CD4-positive, alpha-beta T cell treated with Interleukin-17A for 1 hour (primary cell): ENCODE measurements at places on chromosomes 7 and 10.

DNA sequence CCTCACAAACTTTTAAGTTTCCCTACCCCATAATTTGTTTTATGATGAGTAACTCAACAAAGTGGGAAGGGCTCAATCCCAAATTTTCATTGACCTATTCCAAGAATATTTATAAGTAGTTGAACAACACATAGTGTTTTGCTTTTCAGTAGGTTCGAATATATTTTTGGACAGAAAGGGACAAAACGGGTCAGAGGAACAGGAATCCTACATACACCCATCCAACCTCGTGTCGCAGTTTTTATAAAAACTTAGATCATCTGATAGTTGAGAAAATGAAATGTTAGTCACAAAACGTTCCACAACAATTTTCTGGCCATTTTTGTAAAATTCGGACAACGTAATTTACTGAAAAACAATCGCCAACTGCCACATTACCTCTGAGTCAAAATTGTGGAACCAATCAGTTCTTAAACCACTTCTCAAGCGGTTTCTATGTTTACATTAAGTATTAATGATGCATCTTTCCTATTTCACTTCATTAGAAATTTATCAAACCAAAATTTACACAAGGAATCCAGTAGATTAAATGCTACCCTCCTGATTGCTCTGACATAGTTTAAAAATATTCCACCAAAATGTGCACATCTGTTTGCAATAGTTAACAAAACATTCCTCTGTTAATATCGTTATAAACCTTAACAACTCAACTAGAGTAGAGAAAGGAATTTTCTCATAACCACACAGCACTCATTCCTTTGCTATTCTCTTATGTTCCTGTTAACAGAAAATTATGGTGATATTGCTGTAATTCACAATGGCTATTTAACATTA lies 6.3 kb downstream of the WNT16 start:
- no peak for DNase-seq

DNA sequence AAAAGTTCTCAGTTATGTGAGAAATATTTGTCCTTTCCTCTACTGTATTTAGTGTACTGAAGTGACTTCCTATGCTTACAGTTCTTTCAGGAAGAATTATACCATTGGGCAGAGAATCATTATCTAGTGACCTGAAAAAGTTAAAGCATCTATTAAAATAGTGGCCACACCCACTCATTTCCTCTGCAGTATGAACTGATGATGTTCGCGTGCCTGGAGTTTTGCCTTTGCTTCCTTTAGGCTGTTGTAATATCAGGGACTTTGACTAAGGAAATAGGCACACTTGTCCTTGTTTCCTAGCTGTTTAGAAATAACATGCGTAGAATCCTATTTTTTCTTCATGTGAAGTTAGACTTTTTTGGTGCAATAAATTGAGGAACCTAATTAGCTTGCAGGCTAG lies 100.7 kb downstream of the ZMYND11 start:
- no peak for DNase-seq

- DNase-seq: no peak
Observed at GRCh38 chr7:107049971-107050532, 5.5 kb downstream of the PRKAR2B start.

- no peak for DNase-seq
Observed at GRCh38 chr10:5665373-5666007, 905 bp downstream of the ASB13 start.

GRCh38 chr10:110723224-110723891 lies 79.2 kb downstream of the RBM20 start:
- no peak for DNase-seq

GRCh38 chr7:35753761-35754603 lies 46.9 kb upstream of the SEPTIN7 start:
- DNase-seq: no peak

DNA sequence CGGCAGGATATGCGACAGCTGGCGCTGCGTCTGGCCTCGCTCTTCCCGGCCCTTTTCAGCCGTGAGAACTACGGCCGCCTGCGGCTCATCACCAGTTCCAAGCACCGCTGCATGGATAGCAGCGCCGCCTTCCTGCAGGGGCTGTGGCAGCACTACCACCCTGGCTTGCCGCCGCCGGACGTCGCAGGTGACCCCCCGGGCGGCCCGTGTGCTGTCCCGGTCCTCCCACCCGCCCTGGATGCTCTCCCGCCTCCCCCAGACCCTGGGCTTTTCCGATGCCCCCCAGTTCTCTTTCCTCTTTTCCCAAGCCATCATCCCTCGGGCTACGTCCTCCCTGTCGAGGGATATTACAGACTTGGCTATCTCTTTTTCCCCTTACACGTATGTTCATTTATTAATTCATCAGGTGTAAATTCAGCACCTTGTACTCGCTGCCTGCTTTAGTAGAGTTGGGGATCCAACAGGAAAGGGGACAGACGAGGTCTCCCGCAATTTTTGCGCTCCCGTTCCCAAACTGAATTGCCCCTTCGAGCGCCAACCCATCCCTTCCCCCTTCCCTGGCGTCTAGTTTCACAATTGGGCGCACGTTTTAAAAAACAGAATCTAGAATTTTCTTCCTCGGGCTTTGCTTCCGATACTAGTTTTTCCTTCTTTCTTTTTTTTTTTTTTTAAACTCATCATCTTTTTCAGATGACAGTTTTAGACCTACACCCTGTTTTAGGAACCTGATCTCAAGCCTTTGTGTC lies 846 bp downstream of the MINPP1 start:
- peak; percentile 34 for DNase-seq

- DNase-seq: no peak
Observed at GRCh38 chr10:45451407-45451806, 77.4 kb downstream of the ALOX5 start.

- DNase-seq: no peak
Observed at GRCh38 chr7:28890137-28890536, 68.0 kb downstream of the TRIL start.

GRCh38 chr10:28664369-28664740 lies 13.0 kb upstream of the BAMBI start:
- no peak for DNase-seq

- DNase-seq: no peak
Observed at GRCh38 chr7:156731651-156732050, 91.1 kb downstream of the RNF32 start.

- no peak for DNase-seq
Observed at GRCh38 chr10:108653531-108653930, 1269.8 kb downstream of the XPNPEP1 start.

DNA sequence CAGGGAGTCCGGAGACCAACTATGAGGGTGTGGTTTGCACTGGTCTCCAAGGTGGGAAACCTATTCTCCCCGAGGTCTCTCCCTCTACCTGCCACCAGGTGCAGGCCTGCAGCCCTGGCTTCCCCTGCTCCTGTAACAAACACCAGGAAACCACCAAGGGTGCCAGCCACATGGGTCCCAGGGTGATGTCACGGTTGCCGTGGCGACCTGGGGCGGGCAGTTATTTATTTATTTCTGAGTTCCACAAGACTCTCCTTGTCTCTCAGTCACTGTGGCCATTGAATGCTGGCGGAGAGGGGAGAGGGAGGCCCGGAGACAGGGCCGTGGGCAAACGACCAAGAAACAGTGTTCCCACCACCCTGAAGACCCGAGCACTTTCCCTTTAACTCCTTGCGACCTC lies 27.0 kb downstream of the MMD2 start:
- DNase-seq: peak; percentile 1

DNA sequence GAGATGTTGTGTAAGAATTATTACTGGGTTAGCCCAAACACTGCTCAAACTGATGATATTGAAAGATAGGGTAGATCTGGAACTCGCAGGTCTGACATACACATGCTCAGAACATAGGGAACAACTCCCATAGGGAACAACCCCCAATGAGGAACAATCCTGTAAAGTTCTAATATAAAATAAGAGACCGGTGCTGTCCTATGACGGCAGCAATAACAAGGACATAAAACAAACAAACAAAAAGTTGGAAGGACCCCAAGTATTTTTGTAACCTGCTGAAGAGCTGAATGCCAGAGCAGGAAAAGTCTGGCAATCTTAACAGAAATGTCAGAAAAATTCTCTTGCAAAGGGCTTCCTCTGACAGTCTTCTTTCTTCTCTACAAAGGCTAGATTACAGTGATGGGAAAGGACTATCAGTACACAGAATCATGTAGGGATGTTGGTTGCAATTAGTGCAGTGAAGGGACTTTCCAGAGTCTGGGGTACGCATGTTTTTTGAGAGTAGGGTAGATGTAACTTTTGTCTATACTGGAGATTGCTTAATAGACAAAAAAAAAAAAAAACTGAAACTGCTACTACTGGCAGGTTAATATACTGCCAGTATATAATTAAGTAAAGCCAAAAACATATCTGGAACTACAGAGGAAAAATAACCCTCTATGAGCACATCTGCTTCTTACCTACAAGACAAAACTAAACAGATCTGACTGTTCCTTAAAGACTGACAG lies 35.5 kb downstream of the IDE start:
- no peak for DNase-seq

- no peak for DNase-seq
Observed at GRCh38 chr7:17436126-17436525, 137.7 kb downstream of the AHR start.

DNA sequence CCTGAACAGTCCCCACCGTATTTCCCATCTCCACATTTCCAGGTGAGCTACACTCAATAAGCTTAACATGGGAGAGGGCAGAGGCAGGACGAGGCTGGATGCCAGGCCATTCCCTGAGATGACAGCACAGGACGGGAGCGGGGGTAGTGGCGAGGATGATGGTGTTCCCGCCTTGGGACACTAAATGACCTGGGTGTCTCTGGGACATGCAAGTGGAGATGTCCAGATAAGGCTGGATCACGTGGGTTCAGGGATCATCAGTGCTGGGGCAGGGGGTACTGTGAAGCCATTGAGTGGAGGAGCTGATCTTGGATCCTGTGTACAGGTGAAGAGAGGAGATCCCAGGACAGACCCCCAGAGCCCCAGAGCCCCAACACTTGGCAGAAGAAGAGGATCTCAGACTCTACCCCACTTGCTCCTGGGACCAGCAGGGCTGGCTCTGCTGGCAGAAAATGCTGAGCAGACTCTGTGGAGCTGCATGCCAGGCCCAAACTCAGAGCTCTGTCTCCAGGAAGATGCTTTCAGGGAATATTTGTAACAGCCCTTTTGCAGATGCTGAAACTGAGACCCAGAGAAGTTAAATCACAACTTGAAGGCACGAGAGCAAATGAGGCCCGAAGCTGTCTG lies 29.7 kb upstream of the HSPA12A start:
- DNase-seq: no peak

DNA sequence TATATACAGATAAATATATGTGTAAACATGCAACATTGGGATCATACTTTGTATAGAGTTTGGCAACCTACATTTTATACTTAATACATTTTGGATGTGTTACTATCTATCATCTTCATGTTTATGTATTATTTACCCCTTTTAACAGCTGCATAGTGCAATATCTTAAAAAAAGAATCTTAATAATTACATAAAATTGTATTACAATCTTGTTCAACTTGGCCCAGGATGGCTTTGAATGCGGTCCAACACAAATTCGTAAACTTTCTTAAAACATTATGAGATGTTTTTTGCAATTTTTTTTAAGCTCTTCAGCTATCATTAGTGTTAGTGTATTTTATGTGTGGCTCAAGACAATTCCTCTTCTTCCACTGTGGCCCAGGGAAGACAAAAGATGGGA lies 26.3 kb upstream of the PRPS1L1 start:
- DNase-seq: no peak

DNA sequence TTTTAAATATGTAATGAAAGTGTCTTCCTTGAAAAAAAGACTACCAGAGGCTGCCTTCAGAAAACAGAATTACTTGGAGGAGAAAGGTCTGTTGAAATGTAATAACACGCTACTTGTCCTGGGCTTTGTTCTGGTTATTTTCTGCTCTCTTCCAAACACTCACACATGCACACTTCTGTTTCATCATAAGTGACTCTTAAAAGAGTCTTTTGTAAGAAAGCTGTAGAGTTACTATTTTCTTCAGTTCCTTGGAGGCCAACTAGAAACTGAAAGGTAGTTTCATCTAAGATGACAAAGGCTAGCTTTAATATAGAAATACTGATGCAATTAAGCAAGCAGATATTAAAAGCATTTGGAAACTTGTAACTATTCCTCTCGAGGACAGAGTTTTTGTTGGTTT lies 39.1 kb downstream of the TASOR2 start:
- no peak for DNase-seq

- DNase-seq: no peak
Observed at GRCh38 chr7:142471820-142472219, 214.0 kb upstream of the PRSS58 start.

- DNase-seq: no peak
Observed at GRCh38 chr10:5550621-5551530, 26.1 kb downstream of the CALML3 start.

DNA sequence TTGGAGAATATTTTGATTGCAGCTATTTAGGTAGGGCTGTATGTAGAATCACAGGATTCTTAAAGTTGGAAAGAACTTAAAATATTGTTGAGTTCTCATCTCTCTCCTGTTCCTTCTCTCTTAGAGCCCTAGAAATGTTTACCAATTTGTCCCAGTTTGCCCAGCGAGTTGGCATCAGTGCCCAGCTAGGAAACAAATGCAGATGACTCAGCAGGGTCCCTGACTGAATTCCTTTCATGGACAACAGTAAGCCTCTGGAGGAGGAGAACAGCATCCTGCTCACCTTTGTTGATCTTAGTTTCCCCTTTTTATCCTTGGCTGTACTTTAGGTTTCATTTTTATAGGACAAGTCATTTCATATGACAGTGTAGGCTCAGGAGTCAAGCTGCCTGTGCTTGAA lies 89.3 kb downstream of the SEC23IP start:
- no peak for DNase-seq

GRCh38 chr7:435630-436366 lies 83.8 kb downstream of the PDGFA start:
- DNase-seq: no peak

GRCh38 chr7:17009007-17009719 lies 127.4 kb upstream of the AGR3 start:
- DNase-seq: peak; percentile 57

DNA sequence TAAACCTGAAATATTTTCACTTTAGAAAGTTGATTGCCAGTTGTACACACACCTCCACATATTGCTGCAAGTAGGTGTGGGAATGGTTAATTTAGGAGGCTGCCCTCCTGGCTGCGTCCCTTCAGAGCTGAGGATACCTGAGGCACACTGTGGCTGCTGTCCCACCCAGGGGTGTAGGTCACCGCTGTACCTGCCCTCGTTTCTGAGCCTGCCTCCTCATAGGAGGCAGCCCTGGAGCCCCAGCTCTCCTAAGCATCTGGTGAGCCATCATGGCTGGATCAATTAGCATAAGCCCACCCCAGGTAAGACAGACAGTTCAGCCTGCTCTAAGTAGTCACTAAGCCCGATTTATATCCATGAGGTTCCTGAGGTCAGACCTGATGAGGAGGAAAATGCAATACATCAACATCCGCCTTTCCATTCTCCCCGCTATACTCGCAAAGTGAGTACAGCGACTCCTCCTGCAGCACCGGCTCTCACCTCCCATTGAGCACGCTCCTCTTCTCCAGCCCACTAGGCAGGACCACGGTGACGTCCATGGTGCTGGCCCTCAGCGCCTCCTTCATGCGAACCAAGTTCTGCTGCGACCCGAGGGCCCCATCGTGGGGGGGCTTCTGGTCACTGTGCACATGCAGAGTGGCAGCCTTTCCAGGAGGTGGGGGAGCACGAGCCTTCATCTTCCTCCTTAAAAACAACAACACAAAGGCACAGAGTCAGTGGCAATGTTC lies 97.2 kb downstream of the COBL start:
- DNase-seq: no peak

GRCh38 chr10:44008270-44008916 lies 359.7 kb upstream of the ZNF32 start:
- no peak for DNase-seq

GRCh38 chr10:126063353-126063791 lies 167.0 kb downstream of the FANK1 start:
- DNase-seq: no peak
